ENCODE measurements at places on chromosomes 1 and 21. TPM values are rescaled to one million over a fixed set of nuclear protein-coding genes. Genes with fewer than 3 reads are reported as not detected.

PSEN2 gene
- total RNA-seq: 36.4 TPM

GRCh38 chr1:173297798-173298391 is 90.8 kb upstream of the TNFSF4 start:
- no peak for DNase-seq

- DNase-seq: no peak
Observed at GRCh38 chr1:29762635-29763034, 526.3 kb downstream of the PTPRU start.

- DNase-seq: peak; percentile 89
Observed at GRCh38 chr1:221439747-221440501, 302.0 kb downstream of the DUSP10 start.

DNA sequence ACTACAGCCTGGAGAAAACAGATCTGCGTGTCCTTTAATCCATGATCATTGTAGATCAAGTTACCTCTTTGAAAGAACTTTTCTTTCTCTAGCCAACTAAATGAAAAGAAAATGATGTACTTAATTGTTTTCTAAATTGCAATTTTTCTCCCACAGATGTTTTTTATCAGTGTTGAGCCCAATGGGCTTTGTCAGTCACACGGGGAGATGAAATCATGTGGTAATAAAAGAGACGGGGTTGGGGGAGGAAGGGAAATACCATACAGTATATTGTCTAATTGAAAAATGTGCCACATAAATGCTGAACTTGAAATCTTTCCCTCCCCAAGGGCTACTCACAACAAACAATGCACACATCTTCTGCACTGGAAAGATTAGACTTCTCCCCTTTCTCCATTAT is 58.4 kb downstream of the NTMT2 start:
- no peak for DNase-seq

HFM1 gene
- 0.20 TPM for total RNA-seq

GRCh38 chr1:204384636-204385352 is 25.1 kb upstream of the PLEKHA6 start:
- DNase-seq: peak; percentile 66

DNA sequence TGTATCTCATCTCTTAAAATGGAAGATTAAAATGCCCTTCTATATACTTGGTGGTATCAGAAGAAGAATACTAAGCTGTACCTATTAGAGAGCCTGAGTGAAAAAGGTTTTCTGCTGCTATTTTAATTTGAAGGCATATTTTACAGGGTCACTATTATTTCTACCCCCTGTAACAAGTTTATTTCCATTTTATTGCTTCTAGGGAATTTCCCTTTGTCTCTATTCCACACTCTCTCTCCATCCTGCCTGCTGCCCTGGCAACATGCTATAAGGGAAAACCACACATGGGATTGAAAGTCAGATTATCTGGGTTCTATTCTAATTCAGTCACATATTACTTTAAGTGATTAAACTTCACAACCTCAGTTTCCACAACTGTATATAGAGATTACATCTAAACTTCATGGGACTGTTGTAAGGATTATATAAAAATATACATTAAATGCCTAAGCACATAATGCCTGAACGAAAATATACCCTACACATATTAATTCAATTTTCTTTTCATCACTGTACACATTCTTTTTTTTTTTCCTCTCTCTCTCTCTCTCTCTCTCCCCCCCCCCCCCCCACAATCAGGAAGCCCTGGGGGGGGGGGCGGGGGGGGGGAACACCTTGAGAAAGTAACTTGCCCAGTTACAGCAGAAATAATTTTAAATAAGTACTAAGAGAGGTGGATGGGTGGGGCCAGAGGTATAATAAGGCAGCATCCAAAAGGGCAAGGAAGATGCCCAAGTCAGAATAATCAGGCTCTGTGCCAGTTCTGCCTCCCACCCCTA is 51.5 kb downstream of the LUZP1 start:
- no peak for DNase-seq

DNA sequence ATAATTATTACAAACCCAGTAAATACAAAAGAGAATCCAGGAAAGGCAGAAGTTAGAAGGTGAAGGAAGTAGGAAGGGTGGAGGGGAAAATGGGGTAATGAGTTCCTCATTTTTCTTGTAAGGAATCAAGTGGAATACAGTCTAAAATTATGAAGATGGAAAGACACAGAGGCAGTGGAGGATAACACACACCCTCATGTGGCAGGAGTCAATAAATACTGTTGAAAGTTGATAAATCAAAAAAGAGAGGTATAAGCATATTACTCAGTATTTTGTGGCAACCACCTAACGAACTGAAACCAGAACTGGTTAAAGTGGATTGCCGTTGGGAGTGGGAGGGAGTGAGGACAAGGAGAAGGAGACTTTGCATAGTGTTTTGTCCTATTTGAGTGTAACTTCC is 78.6 kb upstream of the SLC44A3 start:
- DNase-seq: no peak

- no peak for DNase-seq
Observed at GRCh38 chr1:175794586-175794985, 51.2 kb upstream of the TNR start.

- peak; percentile 29 for DNase-seq
Observed at GRCh38 chr1:200042119-200042551, 14.6 kb downstream of the NR5A2 start.

- DNase-seq: no peak
Observed at GRCh38 chr1:98077691-98078090, 156.9 kb upstream of the DPYD start.

APCS gene
- total RNA-seq: not detected

TMEM240 gene
- 1.1 TPM for total RNA-seq

- DNase-seq: no peak
Observed at GRCh38 chr1:201072922-201073321, 39.3 kb downstream of the CACNA1S start.

CDA gene
- 1.6 TPM for total RNA-seq

PAQR6 gene
- 0.60 TPM for total RNA-seq

DNA sequence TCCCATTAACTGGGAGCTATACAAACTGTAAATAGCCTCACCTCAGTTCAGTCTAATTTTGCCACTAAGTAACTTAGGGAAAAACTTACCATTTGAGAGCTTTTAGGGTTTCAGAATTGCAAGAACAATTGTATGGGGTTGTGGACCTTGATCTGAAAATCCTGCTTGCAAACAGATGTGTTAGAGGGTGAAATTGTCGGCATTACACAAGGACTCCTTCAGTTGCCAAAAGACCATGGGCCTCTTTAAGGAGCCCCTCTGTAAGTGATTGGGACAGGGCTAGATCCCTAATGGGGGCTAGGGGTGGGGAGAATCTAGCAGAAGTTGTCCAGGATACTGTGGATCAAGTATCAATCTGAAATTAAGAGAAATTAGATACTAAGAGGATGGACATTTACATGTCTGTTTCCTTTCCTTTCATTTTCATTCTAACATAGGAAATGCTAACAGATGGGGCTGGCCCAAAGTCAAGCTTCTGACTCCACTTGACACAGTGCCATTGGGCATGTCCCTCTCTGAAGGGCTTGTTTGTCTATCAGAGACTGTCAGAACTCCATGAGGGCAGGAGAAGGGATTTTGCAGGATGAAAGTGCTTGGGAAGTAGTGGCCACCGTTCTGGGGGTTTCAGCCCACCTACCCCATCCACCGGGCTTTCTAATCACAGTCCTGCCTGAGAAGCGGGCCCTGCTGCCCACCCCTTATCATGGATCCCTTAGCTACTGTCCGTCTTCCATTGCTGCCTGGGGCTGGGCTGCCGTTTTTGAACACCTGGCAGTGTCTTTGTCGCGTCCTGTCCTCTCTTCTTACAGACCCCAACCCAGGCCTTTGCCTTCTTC is 54.7 kb downstream of the STUM start:
- DNase-seq: peak; percentile 65

FCN3 gene
- not detected for total RNA-seq

GRCh38 chr1:54280651-54281050 is 80.7 kb downstream of the MRPL37 start:
- DNase-seq: no peak

DNA sequence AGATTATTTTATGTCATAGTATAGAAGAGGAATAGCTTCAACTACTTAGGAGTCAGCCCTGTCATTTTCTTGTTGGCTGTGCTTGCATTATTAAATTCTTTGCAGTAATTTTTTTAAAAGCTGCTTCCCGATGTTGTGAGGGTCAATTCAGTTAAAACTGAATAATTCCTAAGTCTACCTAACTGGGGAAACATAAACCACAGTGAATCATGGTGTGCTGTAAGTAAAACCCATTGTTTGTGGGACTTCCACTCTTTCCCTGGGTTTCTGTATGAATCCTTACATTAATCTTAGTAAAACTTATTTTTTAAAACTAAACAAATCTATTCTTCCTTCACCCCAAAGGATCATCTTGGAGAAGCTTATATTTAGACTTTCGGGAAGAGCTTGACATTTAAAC is 4.4 kb downstream of the SUCO start:
- no peak for DNase-seq

- DNase-seq: no peak
Observed at GRCh38 chr1:7610106-7610731, 160.9 kb upstream of the VAMP3 start.

LMO4 gene
- 13.5 TPM for total RNA-seq

GRCh38 chr1:52751589-52752483 is 25.6 kb downstream of the ZYG11B start:
- DNase-seq: peak; percentile 70

- no peak for DNase-seq
Observed at GRCh38 chr1:151655371-151655770, 43.5 kb downstream of the SNX27 start.

GUCA2B gene
- total RNA-seq: not detected

DNA sequence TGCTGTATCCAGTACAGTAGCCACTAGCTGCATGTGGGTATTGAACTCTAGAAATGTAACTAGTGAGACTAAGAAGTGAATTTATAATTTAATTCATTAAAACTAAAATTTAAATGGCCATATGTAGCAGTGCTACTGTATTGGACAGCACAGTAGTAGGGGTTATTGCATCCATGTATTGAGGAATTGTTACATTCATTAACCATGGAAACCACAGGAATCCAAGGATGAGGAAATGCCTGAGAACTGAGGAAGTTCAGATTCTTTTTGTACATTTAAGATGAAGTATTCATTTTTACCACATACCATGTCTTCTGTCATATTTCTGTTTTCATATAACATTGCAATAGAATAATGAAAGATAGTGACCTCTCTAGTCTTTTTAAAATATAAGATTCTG is 2.6 kb downstream of the MTF2 start:
- DNase-seq: peak; percentile 85

DNA sequence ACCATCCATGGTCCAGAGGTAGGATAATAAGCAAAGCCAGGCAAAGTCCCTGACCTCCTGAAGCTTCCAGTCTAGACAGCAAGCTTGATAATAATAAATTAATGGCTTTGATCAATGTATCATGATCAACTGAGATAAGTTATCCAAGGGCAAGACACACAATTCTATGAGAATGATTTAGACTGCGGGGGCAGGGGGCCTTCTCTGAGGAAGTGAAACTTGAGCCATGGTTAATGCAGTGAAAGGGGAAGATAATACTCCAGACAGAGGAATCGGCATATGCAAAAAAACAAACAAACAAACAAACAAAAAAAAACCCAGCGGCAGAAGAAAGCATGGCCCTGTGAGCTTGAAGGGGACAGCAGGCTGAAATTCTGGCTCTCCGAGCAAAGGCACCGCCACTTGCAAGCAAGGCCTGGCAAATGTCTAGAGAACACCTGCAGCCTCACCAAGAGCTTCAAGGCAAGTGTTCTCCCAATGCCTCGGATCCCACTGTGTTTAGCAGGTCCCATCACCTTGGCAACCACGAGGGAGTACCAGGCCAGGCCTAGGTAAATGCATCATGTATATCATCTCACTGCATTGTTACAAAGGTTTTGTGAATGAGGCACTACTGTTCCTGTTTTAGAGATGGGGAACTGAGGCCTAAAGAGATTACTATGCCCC is 24.9 kb downstream of the CSMD2 start:
- DNase-seq: no peak

- no peak for DNase-seq
Observed at GRCh38 chr1:167673265-167673664, 43.2 kb downstream of the RCSD1 start.

DNA sequence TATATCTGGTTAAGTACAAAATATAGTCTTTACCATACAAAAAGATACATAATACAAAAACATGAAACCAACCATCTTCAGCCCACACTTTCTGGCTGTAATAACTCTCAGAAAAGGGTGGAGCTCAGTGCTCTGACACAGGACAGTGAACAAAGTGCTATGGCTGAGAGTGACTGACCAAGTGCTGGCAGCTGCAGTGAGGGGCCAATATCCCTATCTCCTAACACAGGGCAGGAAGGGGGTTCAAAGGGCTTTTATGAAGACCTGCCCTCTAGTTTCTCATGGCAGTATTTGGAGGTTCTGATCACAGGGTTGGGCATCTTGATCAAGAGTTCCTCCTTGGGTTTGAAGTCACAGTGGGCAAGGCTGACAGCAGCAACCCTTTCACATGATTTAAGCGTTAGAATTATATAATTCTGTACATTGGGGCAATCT is 3.9 kb downstream of the TXNIP start:
- no peak for DNase-seq

DNA sequence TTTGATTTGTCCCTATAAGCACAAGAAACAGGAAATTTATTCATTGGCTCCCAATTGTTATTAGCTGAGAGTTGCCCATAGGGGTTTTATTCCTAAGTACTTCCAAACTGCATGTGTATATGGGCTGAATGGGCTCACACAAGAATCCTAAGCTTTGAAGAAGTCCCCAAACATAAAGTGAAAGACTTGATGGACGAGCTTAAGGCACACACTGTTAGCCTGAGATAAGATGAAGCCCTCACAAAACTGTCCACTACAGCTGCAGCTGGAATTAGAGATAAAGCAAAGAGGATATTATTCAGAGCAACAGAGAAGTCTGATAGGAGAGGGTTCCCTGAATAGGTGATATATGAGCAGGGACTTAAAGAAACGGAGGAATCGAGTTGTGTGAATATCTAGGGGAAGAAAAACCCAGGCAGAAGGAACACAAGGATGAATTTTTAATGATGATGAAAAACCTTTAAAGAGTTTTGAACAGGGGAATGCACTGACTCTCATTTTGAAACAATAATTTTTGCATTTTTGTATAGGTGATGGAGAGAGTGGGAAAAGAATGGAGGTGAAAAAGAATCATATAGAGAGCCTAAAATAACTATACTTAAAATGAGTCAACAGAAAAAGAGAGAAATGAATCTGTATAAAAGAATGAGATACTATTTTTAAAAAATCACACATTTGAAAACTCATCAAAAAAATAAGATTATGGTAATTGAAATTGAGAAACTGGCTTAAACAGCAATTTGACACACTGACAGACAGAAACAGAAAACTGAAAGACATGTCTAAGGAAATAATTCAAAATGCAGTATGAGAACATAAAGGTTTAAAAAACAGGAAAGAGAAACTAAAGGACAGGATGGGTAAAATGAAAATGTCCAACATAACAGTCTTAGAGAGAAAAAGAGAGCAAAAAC is 133.6 kb upstream of the POGK start:
- DNase-seq: no peak

DNA sequence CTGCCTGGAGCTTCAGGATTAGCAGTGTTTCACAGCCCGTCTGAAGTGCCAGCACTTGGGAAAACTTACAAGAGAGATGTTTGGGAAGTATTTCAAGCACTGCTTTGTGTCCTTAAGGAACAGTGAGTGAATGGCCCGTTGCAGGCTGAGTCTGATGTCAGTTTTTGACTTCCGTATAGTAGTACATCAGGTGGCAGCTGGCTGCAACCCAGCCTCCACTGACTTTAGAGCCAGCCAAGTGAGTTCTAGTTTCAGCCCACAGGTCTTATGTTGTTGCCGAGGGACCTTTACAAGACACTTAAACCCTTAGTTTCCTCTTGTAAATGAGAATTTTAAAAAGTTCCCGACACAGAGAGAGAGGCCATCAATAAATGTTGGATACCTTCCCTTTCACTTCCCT is 35.0 kb downstream of the UCK2 start:
- DNase-seq: no peak

GRCh38 chr21:38095220-38095619 is 161.6 kb upstream of the KCNJ15 start:
- no peak for DNase-seq

COL8A2 gene
- 1.6 TPM for total RNA-seq

SLC6A17 gene
- 1.1 TPM for total RNA-seq
